T47D (cell line): ENCODE measurements at places on chromosomes 5 and 9.

DNA sequence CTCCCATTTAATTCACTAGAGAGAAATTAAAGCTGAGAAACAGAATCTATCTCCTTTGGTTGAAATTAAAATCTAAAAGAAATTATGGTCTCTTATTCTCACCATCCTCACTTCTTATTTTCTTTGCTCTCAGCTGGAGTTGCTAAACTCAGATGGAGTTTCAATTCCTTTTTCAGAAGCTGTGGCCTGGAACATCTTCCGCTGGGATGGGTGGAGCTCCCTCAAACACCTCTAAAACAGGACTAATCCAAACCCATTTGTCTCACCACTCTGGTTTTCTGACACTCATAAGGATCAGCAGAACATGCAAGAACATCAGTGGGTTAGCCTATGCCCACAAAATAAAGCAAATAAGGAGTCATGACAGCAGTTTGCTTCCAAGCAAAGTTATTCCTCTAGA, 39.6 kb upstream of the CEP78 start:
- no peak for DNase-seq

DNA sequence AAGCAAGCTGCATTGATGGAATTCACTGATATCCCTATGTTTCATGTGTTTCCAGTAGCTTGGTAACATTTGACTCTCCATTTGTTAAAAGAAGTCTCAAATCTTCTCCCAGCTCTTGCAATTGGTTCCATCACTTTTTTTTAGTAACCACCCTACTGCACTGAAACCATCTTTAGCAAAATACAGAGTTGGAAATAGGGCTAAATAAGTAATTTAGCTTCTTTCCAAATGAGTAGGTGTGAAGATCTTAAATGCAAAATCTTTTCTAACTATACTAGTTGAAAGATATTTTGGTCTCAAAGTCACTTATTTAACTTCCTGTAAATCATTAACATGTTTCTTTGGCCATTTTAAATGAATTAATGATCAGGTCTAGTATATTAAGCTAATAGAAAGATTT, 138.1 kb downstream of the DIRAS2 start:
- DNase-seq: no peak

DNA sequence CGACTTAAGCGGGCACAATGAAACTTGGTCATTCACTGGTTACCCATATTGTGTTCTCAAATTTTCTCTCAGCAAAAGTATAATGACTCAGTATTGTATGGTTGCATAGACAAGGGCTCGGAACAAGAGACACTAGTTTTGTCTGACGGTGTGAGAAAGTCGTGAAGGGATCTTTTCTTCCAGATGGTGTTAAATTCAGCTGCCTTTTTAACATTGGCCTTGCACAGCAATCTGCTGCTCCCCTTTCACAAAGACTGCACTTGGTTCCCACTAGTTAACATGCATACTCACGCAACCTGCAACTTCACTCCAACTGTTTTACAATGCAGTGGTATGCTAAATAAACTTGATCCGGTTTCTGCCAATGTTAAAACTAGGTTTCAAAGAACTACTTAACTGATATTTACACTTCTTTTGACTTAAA, 219.2 kb downstream of the MEF2C start:
- no peak for DNase-seq

DNA sequence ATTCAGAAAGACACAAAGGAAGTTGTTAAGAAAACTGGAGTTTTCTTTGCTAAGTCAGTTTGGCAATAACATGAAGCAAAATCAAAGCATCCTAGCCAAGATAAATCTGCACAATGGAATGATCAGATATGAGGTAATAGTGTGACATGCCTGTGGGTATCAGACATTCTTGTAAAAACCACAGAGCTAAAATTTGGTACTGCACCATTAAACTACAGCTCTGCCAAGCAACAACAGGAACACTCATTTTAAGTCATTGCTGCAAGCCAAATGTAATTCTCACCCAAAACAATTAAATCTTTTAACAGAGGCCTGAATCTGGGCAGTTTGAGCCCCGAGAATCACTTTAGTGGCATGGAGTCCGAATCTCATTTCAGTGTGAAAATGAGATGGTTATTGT, 96.6 kb downstream of the VCAN start:
- DNase-seq: peak; percentile 60

- DNase-seq: no peak
Measured at GRCh38 chr9:109040571-109040970, 27.3 kb upstream of the CTNNAL1 start.

DNA sequence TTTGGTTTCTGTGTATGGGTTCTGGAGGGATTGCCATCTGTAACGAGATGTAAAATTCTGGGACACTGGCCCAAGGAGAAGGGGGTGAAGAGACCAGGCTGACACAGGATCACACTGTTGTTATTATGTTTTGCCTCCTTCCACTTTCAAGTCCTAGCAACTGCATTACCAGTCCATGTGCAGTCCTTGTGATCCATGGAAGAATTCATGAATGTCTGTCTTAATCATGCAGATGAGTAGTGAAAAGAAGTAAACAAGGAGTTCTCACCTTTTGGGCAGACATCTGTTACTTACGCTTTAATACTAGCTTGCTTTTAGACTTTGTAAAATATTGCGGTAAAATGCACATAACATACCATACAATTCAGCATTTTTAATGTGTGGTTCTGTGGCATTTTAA, 18.3 kb downstream of the MEGF10 start:
- no peak for DNase-seq

DNA sequence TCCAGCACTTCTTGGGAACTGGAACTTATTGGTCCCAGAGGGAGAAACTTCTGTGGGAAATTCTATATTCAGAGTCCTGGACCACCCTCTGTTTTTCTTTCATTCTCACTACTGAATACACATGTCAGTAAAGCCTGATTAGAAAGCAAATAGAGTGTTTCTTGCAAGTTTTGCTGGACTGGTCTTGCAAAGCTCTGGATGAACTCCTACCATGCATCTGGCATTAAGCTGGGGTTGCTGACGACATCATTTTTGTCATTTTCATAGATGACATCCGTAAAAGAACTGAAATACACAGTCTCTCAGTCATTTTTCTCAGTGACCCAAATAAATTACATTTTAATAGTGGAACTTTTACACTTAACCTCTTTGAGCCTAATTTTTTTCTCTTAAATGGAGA, 283.2 kb downstream of the DMAC1 start:
- DNase-seq: no peak

DNA sequence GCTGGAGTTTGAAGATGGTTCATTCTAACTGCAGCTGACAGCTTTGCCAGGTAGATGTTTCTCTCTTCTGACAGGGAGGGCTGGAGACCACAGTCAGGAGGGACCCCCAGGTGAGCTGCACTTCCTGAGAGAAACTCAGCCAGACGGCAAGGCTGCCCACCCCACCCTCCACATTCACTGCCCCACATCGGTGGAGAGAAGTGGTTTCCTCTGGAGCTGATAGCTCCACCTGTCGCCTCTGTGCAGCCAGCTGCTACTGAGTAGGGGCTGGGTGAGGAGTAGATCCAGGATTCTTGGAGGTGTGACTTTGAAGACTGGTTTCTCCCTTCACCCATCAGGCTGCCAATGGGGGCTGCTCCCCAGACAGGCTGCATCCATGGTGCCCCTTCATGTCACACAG, 175.0 kb downstream of the CARTPT start:
- no peak for DNase-seq

- DNase-seq: no peak
Measured at GRCh38 chr5:125138266-125138665, 391.8 kb upstream of the ZNF608 start.

DNA sequence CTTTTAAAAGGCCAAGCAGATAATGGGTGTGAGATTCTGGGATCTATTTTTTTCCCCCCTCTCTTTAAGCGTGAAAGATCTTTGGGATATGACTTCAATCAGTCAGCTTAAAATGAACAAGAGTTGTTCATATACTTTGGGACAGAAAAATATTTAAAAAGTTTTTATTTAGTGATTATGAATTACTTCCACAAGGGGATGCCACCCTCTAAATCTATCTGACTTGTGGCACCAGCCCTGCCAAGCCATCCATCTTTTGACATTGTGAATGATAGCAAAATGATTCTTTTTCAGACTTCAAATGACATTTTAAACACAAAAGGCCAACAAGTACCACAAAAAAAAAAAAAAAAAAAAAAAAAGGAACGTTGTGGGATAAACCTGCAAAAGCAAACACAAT, 111.0 kb upstream of the HMHB1 start:
- no peak for DNase-seq

- DNase-seq: no peak
Measured at GRCh38 chr9:33318225-33318624, 27.9 kb downstream of the NFX1 start.

- DNase-seq: peak; percentile 7
Measured at GRCh38 chr5:24714746-24715145, 70.0 kb upstream of the CDH10 start.

DNA sequence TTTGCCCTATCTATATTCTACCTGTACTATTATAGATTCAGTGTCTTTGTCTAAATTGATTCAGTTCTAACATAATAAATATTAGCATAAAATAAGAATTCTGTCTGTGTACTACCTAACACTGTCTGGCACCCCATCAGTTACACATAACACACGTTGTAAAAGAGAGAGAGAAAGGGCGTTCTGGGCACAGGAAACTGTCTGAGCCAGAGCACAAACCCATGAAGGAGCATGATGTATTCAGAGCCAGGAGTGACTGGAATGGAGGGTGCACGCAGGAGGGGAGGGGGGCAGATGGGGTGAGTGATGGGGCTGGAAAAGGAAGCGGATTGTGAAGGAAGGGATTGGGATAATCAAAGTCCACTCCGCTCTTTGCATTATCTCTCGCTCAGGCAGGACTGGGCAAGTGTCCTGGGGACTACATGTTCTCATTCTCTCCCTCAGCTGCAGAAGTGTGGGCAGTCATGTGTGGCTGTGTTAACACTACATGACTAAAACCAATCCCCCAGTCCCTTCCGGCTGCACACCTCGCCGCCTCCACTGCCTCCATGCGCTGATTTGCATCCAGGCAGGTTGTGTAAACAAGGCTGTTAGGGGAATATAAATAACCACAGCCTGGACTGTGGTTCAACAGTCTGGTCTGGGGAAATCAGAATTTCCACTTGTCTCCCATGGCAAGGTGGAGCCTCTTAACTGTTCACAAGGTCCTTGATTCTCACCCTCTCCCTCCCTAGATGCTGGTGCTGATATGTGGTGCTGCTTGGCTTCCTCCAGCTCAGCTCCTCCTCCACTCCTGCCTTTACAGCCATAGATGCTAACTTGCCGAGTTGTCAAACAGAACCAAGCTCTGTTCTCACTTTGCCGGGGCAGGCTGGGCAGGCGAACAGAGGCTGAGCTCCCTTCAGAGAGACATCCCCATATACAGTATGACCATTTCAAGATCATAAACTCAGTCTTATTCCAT, 367.5 kb upstream of the BRINP1 start:
- no peak for DNase-seq

DNA sequence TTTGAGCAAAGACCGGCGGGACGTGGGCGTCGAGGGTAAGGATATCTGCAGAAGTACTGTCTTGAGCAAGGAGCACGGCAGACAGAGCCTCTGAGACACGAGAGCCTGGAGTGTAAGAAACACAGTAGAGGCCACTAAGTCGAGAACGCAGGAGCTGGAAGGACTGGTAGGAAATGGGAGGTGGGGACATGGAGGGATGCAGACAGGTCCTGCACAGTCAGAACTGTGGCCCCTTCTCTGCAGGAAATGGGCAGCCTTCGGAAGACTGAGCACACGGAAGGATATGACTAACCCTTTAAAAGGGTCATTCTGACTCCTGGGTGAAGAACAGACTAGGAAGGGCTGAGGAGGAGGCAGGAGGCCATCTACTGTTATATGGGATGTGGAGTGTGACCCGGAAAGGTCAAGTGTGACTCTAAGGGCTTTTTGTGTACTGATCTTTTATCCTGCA, 1.4 kb upstream of the CAMSAP1 start:
- DNase-seq: no peak

GRCh38 chr5:40166802-40167201, 512.9 kb upstream of the PTGER4 start:
- DNase-seq: no peak

DNA sequence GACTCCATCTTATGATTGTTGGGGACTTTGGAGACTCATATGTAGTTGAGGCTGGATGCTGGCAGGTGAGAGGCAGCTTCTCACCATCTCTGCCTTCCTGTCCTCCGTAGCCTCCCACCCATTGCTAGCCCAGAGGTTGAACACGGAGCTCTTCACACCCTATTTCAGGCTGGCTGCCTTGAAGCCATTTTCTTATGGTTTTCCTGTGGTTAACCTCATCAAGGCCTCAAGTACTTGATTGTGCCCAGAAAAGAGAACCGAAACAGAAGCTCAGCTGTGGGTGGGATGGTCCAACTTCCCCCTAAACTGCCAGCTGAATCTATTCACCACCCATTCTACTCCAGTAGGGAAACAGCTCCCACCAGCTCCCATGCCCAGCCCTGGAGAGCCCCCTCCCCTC, 102.9 kb downstream of the LIFR start:
- DNase-seq: no peak
